C1 segment of cervical spinal cord (tissue), 14 donors: ENCODE measurements at places on chromosomes 5 and 9.

DNA sequence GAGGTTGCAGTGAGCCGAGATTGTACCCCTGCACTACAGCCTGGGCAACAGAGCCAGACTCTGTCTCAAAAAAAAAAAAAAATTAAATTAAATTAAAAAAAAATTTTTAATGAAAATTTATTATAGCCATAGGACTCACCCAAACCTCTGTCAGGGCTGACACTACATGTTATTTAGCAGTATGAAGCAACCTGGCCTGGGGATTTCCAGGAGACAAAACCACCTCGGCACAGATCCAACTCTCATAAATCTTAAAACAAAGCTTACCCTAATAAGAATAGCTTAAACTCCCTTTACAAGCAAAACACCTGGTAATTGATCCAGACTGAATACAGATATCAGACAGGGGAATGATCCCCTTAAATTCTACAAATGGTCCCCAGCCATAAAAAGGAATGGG, 38.4 kb downstream of the PPP1R2B start:
- no peak for DNase-seq

DNA sequence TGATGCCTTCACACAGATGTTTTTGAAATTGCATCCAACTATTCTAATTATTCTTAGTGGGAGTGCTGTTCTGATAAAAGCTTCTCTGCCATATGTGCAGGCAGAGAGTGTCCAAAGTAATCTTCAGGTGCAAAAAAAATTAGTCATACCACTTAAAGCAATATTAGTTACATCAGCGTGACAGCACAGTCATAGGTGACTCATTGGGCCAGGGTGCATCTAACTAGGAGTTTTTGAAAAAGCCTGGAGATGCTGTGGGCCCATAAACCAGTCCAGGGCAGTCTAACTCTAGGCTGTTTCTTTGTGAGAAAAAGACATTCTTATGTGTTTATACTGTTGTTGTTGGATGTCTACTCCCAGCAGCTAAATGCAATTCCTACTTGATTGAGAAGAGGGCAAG, 33.0 kb upstream of the C6 start:
- no peak for DNase-seq

DNA sequence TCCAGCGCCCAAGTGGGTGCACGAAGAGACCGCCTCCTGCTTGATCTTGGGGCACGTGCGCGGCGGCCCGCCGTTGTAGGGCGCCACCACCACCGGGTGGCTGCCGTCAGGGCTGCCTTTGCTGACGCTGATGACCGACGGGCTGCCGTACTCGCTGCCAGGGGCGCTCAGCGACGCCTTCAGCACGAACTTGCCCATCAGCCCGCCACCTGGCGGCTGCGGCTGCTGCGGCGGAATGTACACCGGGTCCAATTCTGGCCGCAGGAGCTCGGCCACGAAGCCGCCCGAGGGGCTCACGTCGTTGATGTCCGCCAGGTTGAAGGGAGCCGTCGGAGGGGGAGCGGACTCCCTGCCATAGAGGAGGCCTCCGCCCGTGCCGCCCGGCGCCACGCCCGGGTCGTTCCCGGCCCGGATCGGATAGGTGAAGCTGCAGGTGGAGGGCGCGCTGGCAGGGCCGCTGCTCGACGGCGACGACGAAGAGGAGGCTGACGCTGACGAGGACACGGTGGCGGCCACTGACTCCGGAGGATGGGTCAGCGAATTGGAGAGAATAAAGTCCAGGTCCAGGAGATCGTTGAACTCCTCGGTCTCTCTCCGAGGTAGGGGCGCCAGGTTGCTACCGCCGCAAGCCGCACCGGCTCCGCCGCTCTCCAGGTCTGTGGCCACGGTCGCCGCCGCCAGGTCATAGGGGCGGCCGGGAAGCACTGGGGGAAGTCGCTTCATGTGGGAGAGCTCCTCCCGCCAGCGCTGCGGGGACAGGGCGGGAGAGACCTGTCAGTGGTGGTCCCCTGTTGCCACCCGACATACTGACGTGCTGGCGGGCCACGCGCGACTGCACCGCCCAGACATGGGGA, 1.8 kb downstream of the KLF4 start:
- DNase-seq: peak; percentile 11

DNA sequence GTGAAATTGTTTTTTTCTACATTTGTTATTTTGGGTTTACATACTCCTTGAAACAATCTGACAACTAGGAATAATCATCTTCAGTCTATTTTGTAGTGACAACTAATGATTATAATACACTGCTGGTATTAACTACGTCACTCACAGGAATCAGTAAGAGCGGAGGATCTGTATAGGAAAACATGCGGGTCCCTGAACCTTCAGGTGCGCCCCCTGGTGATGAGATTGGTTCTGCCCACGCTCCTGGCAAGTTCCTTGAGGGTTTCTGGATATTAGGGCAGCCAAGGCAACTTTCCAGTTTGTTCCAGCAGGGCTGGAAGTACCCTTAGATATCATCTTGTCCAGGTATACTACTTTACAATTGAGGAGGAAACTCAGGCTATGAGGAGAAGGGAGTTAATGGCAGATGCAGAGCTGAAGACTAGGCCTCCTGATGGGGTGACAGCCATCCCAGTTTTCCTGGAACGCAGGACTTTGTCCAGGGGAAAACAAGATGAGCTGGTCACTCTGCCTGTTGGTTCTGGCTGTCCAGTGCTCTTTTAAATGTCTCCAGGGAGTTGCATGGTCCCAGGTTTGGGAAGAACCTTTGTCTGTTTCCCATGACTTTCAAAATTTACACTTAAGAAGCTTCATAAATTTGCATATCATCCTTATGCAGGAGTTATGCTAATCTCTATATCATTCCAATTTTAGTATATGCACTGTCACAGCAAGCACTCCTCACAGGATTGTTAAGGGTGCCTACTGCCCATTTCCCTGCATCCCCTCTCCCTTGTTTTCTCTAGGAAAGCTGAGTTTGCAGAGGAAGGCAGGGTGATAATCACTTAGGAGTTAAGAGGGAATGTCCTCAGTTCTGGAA, 14.9 kb upstream of the WNT8A start:
- no peak for DNase-seq

DNA sequence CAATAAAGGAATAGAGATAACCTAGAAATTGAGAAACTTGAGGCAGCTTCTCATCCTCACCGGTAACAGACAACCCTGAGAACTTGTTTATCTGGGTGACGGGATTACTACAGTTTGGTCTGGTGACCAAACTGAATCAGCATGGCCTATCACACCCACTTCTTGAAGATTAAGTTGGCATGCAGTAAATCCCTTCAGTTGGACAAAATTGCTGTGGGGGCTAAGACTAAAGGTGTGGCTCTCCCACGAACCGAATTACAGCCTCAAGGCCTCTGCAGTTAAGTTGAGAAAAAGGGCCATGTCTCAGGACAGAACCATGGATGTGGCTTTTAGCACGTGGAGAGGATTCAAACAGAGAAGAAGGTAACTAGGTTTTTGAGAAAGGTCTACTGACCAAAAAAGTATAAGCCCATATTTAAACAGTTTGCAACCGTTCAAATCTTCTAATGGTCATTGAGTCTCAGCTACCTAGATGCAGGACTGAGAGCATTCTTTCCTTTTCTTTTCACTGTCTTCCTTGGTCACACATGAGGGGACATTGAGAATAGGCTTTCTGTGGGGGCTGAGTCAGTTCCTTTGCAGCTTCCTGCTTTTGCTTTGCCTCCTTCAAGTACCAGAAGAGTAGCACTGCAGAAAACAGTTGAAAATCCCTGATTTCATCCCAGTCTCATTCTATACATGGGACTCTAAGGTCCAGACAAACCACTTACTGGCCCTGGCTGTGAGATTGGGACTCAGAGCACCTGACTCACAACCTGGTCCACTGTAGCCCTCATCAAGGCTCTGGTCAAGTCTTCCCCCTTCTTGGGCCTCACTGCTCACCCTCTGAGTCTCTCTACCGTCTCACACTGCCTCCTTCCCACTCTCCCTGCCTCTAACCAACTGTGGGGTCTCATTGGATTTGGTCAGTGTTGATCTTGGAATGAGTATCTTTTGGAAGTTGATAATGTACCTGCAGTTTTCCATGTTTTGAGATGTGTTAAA, 30.9 kb downstream of the PDE6A start:
- no peak for DNase-seq

- DNase-seq: no peak
Measured at GRCh38 chr5:65204966-65205365, 276.8 kb downstream of the ADAMTS6 start.

DNA sequence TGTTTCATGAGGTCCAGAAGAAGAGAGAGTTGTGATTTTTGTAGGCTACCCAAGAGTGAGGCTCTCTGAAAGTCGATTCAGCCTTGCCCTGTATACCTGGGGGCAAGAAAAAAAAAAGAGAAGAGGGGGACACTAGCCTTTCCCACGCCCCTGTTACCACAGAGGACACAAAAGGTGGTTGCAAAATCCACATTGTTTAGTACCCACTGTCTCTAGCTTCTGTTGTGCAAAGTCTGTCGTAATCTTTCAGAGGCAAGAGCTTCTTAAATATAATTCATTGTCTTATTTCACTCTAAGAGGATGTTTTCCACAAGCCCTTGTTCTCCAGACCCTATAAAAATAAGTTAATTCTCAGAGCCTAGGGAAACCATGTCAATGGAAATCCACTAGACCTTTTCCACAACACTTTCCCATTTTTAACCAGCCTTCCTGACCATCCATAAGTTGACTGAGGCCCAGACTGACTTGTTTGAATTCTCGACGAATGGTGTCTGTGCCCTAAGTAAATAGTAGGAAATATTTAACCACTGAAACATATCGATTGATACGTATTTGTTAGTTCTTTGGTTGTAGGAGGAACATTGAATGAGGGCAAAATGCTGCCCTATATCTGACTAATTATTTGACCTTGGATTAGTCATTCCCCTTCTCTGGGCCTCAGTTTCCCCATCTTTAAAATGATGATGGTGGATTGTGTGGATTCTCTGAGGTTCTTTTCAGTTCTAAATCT, 182.7 kb downstream of the PAPPA start:
- no peak for DNase-seq

GRCh38 chr5:32422697-32423096, 21.8 kb downstream of the ZFR start:
- no peak for DNase-seq

GRCh38 chr9:102069969-102070368, 331.5 kb upstream of the GRIN3A start:
- DNase-seq: no peak

- DNase-seq: peak; percentile 39
Measured at GRCh38 chr9:126326228-126327005, at the start of gene MVB12B. Gene MVB12B, plus strand, starts transcription at chr9:126326829. Its CDS starts 101 bp downstream, at chr9:126326930.

GRCh38 chr5:39333104-39333503, 31.2 kb downstream of the C9 start:
- DNase-seq: no peak

GRCh38 chr9:107464516-107464915, 25.1 kb downstream of the KLF4 start:
- no peak for DNase-seq

DNA sequence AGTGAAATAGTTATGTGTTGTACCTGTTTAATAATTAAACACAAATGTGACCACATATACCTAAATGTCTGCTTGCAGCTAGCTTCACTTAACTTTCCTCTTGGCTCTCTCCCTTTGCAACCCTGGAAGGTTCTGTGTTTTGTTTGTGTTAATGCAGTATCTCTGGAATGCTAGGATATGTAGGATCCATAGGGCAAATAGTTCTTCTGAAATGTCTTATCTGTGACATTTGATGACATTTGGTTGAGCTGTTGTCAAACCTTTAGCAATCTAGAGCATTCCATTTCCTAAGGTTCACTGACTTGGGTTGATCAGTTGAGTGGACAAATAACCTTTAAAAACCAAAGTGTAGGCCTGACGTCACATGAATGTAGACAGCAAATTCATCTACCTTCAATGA, 21.8 kb downstream of the CTNNA1 start:
- DNase-seq: no peak

- no peak for DNase-seq
Measured at GRCh38 chr9:20671635-20672034, 12.4 kb upstream of the FOCAD start.

DNA sequence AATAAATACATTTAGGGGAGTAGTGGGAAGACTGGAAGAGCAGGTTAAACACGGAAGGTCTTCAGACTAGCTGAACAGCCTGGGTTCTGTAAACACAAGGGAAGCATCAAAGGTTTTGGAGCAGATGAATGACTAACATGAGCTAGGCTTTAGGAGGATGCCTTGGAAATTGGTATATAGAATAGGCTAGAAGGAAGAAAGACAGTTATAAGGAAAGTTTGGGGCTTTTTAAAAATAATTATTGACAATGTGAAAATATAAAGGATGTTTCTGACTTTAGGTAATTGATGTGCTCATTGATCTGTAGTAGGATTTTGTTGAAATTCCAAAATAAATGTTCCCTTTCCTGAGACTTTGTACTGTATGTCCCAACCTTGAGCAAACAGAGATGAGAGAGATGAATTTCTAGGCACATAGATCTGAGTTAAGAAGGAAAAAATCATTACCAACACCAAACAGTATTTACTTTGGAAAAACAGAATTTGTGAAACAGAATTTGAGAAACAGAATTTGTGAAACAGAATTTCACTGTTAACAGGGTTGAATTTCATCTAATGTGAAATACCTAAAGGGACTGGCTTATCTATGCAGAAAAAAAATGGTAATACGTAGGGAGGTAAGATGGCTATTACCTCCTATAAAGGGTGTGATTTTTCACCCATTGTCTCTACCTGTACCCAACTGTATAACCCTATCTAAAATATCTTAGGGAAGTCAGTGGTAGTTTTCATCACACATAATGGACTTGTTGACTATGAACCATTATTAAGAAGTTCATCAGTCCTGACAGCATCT, 28.8 kb downstream of the SKP2 start:
- DNase-seq: no peak

DNA sequence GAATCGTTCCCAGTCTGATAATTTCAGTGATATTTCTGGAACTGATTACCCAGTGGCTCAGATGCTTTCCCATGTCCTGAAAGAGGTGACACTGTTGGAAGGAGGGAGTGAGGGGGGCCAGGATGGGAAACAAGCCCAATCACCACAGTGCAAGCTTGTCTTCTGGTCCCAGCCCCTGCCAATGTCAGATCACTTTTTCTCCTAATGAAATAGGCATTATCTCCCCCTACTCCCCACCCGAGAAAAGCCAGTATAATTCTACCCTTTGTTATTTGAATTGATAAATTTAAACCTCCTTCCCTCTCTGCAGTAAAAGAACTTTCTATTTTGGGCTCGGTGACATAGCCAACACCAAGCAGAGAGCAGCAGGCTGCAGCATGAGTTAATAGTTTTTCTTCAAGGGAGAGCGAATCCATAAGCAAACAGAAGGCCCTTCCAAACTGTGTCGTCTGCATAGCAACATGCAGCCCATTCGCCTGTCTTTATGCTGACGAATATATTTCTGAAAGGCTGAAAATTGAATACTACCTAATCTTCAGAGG, 14.6 kb upstream of the PPP2CA start:
- DNase-seq: peak; percentile 6

- no peak for DNase-seq
Measured at GRCh38 chr5:122977319-122977718, 59.2 kb downstream of the PPIC start.

DNA sequence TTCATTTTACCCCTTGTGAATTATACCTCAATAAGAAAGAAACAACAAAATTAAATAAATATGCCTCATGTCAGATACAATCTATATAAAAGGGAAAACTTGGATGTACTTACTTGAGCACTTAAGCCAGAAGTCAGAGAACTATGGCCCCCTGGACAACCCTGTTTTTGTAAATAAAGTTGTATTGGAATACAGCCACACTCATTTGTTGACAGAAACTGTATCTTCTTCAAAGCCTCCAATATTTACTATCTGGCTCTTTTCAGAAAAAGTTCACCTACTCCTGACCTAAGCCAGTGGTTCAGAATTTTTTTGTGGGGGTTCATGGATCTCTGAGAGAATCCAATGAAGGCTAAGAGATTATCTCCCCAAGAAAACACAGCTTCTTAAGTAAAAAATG, 45.3 kb upstream of the RASEF start:
- no peak for DNase-seq
